ENCODE measurements at places on chromosomes 6 and 20.
A peak's percentile ranks its signal among the peaks of the same experiment; 100 is the strongest.

DNA sequence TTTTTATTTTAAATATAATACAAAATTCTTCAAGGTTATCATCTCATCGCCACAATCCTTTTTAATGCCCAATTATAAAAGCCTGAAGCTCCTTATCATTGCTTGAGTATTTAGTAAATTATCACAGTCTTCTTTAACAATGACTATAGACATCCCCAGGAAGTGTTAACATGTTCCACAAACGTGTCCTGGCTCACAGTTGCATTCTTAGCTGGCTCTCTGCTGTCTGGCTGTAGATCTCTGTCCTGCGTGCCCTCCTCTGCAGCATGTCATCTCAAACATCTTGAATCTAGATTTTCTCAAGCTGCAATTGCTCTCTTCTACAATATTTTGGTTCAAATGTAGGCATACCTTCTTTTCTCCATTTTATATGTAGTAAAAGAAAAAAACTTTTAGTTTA, 885.2 kb downstream of the EPHA7 start:
- no peak overlapping the region for H3K27ac ChIP-seq
- no peak for DNase-seq
- no peak overlapping the region for H3K4me3 ChIP-seq
- no peaks in the 10 kb centered on the region for H3K36me3 ChIP-seq
- H3K27me3 ChIP-seq: no peaks in the 10 kb centered on the region

GRCh38 chr6:133114973-133115372, 126.2 kb upstream of the EYA4 start:
- H3K4me3 ChIP-seq: no peak overlapping the region
- H3K27ac ChIP-seq: no peak overlapping the region
- no peaks in the 10 kb centered on the region for H3K36me3 ChIP-seq
- DNase-seq: no peak

DNA sequence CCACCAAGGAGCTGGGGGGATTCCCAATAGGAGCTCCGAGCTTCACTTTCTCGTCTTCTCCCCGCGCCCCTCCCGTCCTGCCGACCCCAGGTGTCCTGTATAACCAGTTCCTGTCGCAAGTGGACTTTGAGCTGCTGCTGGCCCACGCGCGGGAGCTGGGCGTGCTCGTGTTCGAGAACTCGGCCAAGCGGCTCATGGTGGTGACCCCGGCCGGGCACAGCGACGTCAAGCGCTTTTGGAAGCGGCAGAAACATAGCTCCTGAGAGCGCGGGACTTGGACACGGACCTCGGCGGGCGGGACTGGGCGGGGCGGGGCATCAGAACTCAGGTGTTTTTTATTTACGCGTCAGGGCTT, 340 bp upstream of the VARS2 start:
- peaks cover 18% of the 10 kb centered on the region for H3K4me1 ChIP-seq
- H3K36me3 ChIP-seq: no peaks in the 10 kb centered on the region
- H3K27ac ChIP-seq: no peak overlapping the region
- no peaks in the 10 kb centered on the region for H3K27me3 ChIP-seq

DNA sequence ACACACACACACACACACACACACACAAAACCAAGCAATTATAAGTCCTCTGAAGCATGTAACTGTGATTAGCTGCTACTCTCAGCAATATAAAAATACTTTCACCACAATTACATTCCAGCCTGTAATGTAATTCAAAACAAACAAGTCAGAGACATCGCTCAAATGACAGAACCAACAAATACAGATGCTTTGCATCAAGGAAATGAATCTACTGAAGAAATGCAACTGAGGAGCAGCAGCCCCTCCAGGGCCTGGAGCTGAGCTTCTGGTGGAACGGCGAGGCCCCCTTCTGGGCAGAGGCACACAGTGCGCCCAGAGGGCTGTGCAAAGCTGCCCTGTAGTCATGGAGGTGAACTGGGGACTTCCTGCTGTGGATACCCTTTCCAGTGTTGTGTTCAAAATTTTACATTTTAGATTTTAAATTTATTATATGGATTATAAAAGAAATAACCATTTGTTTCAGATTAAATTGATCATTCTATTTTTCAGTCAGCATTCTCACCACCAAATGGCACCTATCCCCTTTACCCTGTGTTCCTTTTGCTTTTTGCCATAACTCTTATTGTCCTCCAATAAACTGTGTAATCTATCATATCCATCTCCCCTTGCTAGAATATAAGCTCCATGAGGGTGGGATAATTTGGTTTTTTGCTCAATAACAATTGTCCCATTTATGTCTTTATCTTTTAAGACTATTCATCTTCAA, 23.2 kb downstream of the ADAT2 start:
- peak; percentile 88 for DNase-seq
- no peaks in the 10 kb centered on the region for H3K4me1 ChIP-seq
- H3K36me3 ChIP-seq: no peaks in the 10 kb centered on the region
- H3K27ac ChIP-seq: no peak overlapping the region
- no peaks in the 10 kb centered on the region for H3K27me3 ChIP-seq

- no peaks in the 10 kb centered on the region for H3K36me3 ChIP-seq
- no peak overlapping the region for H3K27ac ChIP-seq
- H3K4me1 ChIP-seq: peaks cover 14% of the 10 kb centered on the region
- no peaks in the 10 kb centered on the region for H3K27me3 ChIP-seq
- H3K4me3 ChIP-seq: no peak overlapping the region
- no peak for DNase-seq
Measured at GRCh38 chr6:136501514-136501913, 48.7 kb downstream of the MAP7 start.

GRCh38 chr6:163162874-163163213, 251.7 kb upstream of the QKI start:
- DNase-seq: no peak
- H3K27me3 ChIP-seq: no peaks in the 10 kb centered on the region
- H3K36me3 ChIP-seq: no peaks in the 10 kb centered on the region
- no peaks in the 10 kb centered on the region for H3K4me1 ChIP-seq
- no peak overlapping the region for H3K27ac ChIP-seq
- H3K4me3 ChIP-seq: no peak overlapping the region

GRCh38 chr6:134176264-134176975, 124.0 kb upstream of the SLC2A12 start:
- peaks cover 4% of the 10 kb centered on the region for H3K4me1 ChIP-seq
- H3K4me3 ChIP-seq: peak overlapping the region; percentile 83
- H3K36me3 ChIP-seq: no peaks in the 10 kb centered on the region
- peaks cover 28% of the 10 kb centered on the region for H3K27me3 ChIP-seq

DNA sequence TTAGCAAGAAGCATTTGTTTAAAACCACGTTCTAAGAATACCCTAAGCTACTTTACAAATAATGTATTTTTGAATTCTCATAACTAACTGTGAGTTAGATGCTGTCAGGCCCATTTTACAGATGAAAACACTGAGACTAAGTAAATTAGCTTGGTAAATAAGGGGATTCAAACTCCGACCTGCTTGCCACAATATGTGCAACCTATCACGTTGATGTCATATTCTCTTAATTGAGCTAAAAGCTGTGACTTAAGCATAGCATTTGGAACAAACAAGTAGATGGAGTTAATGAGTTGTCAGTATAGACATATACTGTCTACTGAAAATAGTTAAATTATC, 9.4 kb upstream of the PERP start:
- H3K27ac ChIP-seq: no peak overlapping the region
- no peaks in the 10 kb centered on the region for H3K27me3 ChIP-seq
- no peak overlapping the region for H3K4me3 ChIP-seq
- H3K4me1 ChIP-seq: no peaks in the 10 kb centered on the region
- no peaks in the 10 kb centered on the region for H3K36me3 ChIP-seq

Data from neural progenitor cell (in vitro differentiated cells).